BE2C (cell line): ENCODE measurements at places on chromosomes 7 and 10.

DNA sequence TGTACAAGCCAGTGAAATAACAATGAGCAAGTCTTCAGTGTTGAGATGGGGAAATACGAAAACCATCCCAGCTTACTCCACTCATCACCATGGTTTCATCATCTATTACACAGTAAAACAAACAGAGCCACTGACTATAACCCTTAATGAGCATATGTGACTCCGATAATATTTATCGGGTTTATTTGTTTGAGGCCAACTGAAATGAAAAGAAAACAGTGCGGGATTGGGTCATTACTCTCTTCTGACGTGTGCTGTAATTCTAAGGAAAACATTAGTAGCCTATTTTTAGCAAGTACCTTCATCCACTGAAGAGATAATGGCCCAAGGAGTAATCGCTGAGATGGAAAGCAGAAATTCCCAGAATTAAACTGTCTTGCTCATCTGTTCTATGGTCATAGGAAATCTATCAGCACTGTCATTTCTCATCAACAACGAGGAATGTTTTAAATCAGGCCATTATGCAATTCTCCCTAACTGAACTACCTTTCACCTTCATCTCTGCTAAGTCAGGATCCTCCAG, 716.5 kb downstream of the INHBA start:
- DNase-seq, result no peak

GRCh38 chr7:36280840-36281812, 108.5 kb upstream of the ANLN start:
- DNase-seq, result peak; percentile 78

DNA sequence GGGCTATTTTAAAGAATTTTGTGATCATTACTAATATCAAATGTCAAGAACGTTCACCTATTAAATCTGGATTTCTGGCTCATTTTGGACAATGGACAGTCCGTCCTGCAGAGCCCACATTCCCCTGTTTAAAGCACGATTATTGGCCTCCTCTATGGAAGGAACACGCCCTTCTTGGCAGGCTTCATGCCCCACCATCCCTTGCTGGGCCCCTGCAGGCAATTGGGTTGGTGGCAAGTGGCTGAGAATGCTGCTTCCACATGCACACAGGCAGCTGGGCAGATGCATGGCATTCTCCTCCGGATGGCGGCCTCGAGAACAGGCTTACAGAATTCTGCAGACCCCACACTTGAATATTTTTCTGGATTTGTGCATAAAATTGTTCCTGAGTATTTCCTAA, 305.8 kb upstream of the MKI67 start:
- DNase-seq, result no peak

GRCh38 chr7:132123773-132124172, 452.5 kb downstream of the PLXNA4 start:
- no peak for DNase-seq

DNA sequence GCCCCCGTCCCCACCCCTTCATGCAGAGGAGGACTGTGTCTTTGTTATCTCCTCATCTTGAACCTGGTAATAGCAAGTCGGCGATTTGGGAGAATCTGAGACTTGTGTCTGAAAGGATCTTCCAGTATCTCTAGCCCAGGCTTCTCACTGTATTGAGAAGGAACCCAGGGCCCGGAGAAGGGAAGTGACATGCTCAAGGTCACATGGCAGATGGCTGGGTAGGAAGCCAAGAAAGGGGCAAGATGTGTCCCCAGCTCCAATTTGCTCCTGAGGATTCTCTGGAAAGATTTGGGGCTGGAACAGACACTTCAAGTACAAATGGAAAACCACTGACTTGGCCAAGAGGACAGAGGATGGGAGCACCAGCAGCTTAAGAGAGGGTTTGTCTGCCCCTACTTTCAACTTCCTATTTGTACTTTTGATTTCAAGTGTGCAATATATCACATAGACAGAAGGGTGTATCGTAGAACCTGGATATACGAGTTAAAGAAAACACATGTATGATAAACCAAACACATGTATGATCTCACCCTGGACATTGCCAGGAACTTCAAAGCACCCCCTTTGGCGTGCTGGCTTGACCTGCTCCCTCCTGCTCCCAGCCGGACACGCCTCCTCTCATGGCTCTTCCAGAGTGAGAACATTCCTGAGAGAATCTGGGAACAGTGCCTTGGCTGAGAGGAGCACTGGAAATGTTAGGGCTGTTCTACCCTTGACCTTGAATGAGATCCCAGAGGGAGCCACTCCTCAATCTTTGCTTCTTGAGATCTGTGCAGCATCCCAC, 79.7 kb downstream of the CDH23 start:
- no peak for DNase-seq

DNA sequence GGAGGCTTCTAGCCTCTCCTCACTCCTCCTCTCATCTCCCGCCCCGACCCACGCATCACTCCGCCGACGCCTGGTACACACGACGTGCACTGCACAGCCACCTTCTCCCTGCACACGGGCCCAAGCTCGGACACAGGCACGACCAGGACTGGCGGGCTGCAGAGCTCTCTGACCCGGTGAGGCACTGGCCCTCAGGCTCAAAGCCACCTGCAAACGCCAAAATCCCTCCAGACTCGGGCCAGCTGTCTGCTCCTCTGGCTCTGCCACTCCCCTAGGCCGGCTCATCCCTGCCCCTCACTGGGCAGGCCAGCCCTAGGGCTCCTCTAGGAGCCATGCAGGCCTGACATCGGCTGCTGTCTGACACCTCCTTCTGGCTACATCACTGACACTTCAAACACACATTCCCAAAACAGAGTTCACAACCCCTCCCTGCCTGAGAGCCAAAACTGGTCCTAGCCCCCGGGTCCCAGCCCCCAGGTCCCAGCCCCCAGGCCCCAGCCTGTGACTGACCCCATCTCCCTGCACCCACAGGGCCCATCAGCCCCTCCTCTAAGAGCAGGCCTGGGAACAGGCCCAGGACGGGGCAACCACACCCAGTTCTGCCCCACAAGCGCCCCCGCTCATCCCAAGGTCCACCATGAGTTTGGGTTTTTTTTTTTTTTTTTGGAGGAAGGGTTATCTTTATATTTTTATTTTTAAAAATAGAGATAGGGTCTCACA, 35.1 kb downstream of the MAD1L1 start:
- no peak for DNase-seq

DNA sequence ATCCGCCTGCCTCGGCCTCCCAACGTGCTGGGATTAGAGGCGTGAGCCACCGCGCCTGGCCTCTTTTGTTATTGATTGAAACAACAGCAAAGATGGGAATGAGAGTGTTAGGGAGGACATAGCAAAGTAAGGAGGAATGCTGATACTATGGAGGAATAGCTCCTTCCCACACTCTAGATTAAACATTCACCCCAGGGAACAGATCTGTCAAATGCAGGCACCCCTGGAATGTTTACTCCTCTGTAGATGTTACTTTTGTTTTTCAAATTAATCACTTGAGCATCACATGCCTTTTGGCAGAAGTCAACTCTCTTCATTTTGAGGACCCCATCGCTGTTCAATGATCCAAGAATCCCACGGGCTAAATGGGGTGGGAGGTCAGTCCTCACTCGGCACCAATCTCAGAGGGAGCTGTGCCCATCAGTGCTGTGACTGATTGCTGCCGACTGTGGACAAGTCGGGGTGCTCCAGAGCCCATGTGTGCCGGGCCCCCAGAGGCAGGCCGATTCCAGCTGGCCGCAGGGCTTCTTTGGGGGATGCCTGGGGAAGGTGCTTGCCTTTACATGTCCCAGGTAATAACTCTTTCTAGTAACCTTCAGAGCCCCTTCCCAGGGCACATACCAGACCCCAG, 10.2 kb upstream of the COBL start:
- DNase-seq, result no peak
